ENCODE measurements at places on chromosomes 16 and 17.

DNA sequence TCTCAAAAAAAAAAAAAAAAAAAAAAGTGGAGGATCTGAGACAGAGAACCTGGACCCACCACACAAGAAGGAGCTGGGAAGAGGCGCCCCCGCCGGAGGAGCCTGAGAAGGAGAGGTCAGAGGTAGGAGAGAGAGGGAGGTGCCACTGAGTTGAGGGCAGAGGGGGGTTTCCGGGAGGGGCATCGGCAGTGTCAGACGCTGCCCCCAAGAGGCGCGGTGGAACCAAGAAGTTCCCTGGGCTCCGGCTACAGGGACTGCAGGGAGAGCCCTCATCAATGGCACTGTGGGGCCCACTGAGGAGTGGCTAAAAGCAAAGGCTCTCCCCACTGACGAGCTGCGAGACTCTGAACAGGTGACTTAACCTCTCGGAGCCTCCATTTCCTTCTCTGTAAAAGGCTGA, 4.2 kb downstream of the CCDC42 start:
- H3K27ac ChIP-seq: no peak overlapping the region
- no peaks in the 10 kb centered on the region for H3K36me3 ChIP-seq
- H3K27me3 ChIP-seq: no peaks in the 10 kb centered on the region
- peak; percentile 77 for DNase-seq

DNA sequence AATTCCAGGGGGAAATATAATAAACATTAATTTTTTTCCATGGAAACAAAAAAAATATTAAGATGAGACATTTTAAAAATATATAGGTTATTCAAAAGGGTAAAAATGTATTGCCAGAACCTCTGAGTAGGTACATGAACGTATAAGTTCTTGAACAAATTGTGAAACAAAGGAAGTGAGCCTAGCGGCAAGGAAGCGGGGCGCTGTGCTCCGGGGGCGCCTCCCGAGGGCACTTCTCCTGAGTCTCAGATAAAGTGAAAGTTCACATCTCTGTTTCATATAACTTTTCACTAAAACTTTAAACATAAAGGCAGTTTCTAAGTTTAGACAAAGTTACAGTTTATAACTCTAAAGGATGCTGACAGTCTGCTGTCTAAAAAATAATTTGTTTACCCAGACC, 52.3 kb downstream of the TNRC6C start:
- H3K27ac ChIP-seq: no peak overlapping the region
- peak; percentile 51 for DNase-seq
- H3K36me3 ChIP-seq: peaks cover 3% of the 10 kb centered on the region
- peaks cover 6% of the 10 kb centered on the region for H3K4me1 ChIP-seq

GRCh38 chr17:79338152-79338551, 263.5 kb downstream of the ENGASE start:
- H3K36me3 ChIP-seq: no peaks in the 10 kb centered on the region
- H3K27me3 ChIP-seq: no peaks in the 10 kb centered on the region
- no peak for DNase-seq
- no peak overlapping the region for H3K27ac ChIP-seq
- H3K4me1 ChIP-seq: no peaks in the 10 kb centered on the region
- no peak overlapping the region for H3K4me3 ChIP-seq

GRCh38 chr17:62707425-62707739, 79.9 kb downstream of the MRC2 start:
- no peak overlapping the region for H3K4me3 ChIP-seq
- no peaks in the 10 kb centered on the region for H3K36me3 ChIP-seq
- DNase-seq: no peak
- peaks cover 3% of the 10 kb centered on the region for H3K27me3 ChIP-seq

GRCh38 chr17:76022285-76022684, 4.8 kb downstream of the EVPL start:
- DNase-seq: no peak
- H3K27me3 ChIP-seq: no peaks in the 10 kb centered on the region
- no peaks in the 10 kb centered on the region for H3K4me1 ChIP-seq
- no peak overlapping the region for H3K27ac ChIP-seq

All from CD8-positive, alpha-beta memory T cell (primary cell).